ENCODE measurements at places on chromosomes 6 and 20. TPM values are rescaled to one million over a fixed set of nuclear protein-coding genes. Genes with fewer than 3 reads are reported as not detected.

DNA sequence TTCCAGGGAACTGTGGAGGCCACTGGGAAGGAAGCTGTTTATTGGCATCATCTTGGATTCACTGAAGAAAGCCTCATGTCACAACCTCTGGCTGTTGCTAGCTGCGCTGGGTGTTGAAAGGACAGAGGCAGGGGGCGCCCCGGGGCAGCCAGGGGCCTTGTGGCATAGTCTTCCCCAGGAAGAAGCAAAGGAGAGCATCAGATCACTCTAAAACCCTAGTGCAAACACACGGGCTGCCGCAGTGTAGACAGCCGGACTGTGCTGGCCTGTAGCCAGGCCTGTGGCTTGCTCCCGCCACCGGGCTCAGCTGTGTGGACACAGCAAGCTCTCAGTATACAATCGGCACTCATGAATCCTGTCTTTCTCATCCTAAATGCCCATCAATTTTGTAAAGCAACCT, 23.8 kb upstream of the SMOC2 start:
- H3K27me3 ChIP-seq = no peaks in the 10 kb centered on the region
- no peak for DNase-seq
- H3K27ac ChIP-seq = no peak overlapping the region
- H3K4me3 ChIP-seq = no peak overlapping the region
- H3K36me3 ChIP-seq = no peaks in the 10 kb centered on the region
- H3K4me1 ChIP-seq = no peaks in the 10 kb centered on the region

The FOXA2 gene
- total RNA-seq = not detected

The PNPLA1 gene
- not detected for total RNA-seq

DNA sequence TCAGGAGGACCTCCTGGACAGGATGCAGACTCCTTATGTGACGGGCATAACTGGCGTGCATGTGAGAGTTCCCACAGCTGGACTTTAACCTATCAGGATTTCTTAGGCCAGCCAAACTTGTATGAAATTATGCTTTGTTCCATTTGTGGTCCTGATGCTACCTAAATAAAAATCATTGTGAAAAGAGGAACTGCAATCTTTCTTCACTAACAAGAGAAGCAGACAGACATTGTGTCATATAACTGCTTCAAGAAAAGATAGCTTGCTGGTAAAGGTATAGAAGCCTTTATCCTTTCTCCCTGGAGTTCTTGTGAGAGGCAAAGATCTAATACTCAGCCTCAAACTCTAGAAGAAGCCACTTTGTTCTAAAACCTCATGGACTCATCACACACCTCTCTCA, 87.5 kb upstream of the ENPP5 start:
- H3K27me3 ChIP-seq = no peaks in the 10 kb centered on the region
- H3K4me1 ChIP-seq = no peaks in the 10 kb centered on the region
- DNase-seq = no peak
- H3K36me3 ChIP-seq = no peaks in the 10 kb centered on the region
- H3K27ac ChIP-seq = no peak overlapping the region
- no peak overlapping the region for H3K4me3 ChIP-seq

GRCh38 chr20:46246559-46246958, 61.7 kb downstream of the CDH22 start:
- H3K4me1 ChIP-seq = no peaks in the 10 kb centered on the region
- DNase-seq = no peak
- H3K36me3 ChIP-seq = no peaks in the 10 kb centered on the region
- H3K27ac ChIP-seq = no peak overlapping the region

The SLC35B3 gene
- 19.0 TPM for total RNA-seq

The PDE10A gene
- total RNA-seq = 12.4 TPM

DNA sequence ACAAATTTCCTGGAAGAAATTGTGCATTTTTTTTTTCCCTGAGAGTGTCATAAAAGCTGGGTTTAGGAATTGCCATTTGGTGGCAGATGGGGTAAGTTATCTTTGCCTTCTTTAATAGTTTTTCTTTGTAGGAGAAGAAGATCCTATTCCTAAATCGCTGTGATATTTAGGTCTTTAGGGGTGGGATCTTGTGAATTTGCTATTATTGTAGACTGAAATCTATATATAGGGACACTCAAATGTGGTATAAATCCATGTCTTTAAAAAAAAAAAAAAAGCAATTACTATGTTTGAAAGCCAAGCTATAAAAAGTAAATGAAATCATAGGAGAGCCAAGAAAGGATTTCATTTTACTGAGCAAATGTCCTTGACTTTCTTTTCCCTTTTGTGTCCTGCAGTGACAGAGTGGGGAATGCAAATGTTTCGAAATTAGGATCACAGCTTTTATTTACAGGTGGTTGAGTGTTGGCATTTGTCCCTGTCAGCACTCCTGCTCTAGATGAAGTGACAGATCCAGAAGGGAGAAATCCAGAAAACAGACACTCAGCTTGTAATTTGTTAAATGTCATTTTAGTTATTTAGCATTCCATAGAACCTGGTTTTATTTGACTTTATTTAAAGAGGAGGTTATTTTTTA, 29.4 kb downstream of the TIAM2 start:
- H3K27me3 ChIP-seq = no peaks in the 10 kb centered on the region
- peaks cover 3% of the 10 kb centered on the region for H3K4me1 ChIP-seq

The MEI4 gene
- not detected for total RNA-seq

The TEAD3 gene
- 5.0 TPM for total RNA-seq

DNA sequence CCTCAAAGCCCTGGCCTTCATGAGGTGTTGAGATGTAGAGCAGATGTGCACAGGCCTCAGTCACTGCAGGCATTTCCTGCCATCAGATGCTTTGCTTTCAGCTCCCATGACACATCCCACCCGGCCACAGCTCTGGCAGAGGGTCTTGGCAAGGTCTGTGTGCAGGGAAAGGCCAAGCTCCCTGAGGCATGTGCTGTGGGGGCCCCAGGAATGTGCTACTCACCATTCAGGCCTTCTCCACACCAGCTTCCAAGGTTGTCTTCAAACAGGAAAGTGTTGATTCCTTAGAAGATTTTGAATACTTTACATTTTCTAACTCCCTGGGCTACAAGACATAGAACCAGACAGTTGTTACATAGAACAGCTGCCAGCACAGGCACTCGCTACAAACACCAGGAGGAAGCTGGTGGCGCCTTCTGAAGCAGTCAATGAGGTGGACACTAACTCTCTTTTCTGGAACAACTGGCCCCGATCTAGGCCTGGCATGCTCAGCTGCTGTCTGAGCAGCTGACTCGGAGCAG, 27.8 kb downstream of the CASS4 start:
- no peaks in the 10 kb centered on the region for H3K27me3 ChIP-seq
- no peak overlapping the region for H3K4me3 ChIP-seq
- DNase-seq = peak; percentile 100
- peaks cover 9% of the 10 kb centered on the region for H3K36me3 ChIP-seq
- peaks cover 35% of the 10 kb centered on the region for H3K4me1 ChIP-seq

The KIF13A gene
- 51.8 TPM for total RNA-seq

The FLRT3 gene
- total RNA-seq = 6.6 TPM

- peaks cover 9% of the 10 kb centered on the region for H3K4me1 ChIP-seq
- no peak overlapping the region for H3K4me3 ChIP-seq
- DNase-seq = peak; percentile 61
- no peak overlapping the region for H3K27ac ChIP-seq
Measured at GRCh38 chr6:22614547-22614946, 45.2 kb downstream of the HDGFL1 start.

GRCh38 chr6:17584241-17584803, 15.8 kb upstream of the FAM8A1 start:
- no peak overlapping the region for H3K27ac ChIP-seq
- no peak overlapping the region for H3K4me3 ChIP-seq
- no peaks in the 10 kb centered on the region for H3K36me3 ChIP-seq
- peaks cover 2% of the 10 kb centered on the region for H3K4me1 ChIP-seq

DNA sequence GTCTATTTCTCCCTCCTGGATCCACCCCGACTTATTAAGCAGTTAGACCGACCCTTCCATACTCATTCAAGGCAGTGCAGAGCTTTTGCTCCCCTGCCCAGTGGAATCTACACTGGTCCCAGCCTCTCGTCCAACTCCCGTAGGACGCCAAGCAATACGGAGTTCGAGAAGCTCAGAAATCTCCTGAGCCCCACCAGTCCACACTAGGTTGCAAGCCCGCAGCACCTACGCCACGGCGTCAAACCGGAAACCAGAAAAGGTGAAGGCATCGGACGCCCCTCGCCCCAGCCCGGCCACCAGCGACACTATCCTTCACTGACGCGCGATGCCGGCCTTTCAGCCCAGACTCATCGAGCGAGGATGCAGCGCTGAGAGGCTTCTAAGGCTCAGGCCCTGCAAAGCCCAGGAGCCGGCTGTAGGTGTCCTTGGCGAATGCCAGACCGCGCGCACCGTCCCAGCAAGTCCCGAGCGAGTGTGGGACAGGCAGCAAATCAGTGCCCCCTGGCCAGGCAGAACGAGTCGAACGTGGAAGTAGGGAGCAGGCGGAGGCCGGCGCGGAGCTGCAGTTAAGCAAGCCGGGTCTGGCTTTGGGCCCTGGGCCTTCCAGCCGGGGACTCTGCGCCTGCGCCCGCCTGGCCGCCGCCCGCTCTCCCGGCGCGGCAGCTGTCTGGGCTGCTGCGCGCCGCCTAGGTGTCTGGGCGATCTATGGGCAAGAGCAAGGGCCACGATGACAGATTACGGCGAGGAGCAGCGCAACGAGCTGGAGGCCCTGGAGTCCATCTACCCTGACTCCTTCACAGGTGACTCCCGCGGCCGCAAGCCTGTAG, at the start of gene RWDD1:
Gene RWDD1, plus strand, starts transcription at position 649 of the 827 bp plus-strand sequence. Its CDS starts 79 bp downstream, at position 728.
- no peaks in the 10 kb centered on the region for H3K27me3 ChIP-seq
- H3K4me3 ChIP-seq = peak within 1 kb of the TSS; percentile 81
- peak within 1 kb of the TSS; percentile 88 for H3K27ac ChIP-seq
- peak; percentile 100 for DNase-seq

DNA sequence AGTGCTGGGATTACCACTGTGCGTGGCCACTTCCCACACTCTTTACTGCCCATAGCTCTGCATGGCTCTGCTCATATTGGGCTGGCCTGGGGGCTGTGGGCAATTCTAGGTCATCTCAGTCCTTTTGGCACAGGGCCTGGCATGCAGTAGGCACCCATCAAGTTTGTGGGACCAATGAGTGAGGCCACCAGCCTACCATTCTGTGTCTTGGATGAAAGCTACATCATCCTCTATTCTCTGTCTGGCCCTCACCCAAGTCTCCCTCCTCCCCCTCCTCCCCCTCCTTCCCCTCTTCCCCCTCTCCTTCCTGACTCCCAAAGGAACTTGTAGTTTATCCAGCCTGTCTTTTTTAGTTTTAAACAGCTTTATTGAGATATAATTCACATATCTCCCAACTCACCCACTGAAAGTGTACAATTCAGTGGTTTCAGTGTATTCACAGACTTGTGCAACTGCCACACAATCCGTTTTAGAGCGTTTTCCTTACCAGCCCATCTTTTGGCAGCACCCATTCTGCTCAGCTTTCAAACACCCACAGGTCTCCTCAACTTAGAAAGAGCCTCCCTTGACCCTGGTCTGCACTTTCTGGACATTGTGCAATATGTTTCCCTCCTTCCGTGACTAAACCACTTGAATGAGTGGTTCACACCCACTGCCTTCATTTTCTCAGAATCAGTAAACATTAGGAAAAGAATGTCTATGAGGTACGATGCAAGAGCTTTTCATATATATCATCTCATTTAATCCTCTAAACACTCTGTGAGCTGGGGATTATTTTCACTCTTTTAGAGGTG, 21.5 kb upstream of the MRPS18A start:
- no peak overlapping the region for H3K4me3 ChIP-seq
- peaks cover 9% of the 10 kb centered on the region for H3K27me3 ChIP-seq
- no peaks in the 10 kb centered on the region for H3K36me3 ChIP-seq
- H3K4me1 ChIP-seq = peaks cover 19% of the 10 kb centered on the region
- peak overlapping the region; percentile 84 for H3K27ac ChIP-seq

GRCh38 chr6:143732536-143732935, 54.8 kb downstream of the PHACTR2 start:
- no peaks in the 10 kb centered on the region for H3K36me3 ChIP-seq
- no peaks in the 10 kb centered on the region for H3K27me3 ChIP-seq
- no peak overlapping the region for H3K27ac ChIP-seq
- no peak for DNase-seq
- peaks cover 2% of the 10 kb centered on the region for H3K4me1 ChIP-seq

Data from IMR-90 (cell line).